ENCODE measurements at places on chromosomes 5 and 9.

- no peak for DNase-seq
Measured at GRCh38 chr5:174312641-174313040, 267.1 kb downstream of the NSG2 start.

DNA sequence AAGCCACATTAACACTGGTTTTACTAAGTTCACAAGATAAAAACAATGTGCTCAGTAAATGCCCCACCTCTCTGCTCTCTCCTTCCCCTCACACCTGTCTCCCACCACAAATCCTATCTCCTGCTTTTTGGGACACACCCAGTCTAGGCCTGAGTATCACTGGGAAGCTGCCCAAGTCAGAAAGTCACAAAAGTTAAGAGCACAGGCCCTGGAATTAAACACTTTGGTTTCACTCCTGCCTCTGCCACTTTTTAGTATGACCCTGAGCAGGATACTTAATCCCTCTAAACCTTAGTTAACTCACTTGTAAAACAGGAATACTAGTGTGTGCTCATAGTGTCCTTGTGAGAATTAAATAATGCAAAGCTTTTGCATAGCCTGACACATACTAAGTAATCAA is 11.3 kb downstream of the C5 start:
- DNase-seq, result no peak

DNA sequence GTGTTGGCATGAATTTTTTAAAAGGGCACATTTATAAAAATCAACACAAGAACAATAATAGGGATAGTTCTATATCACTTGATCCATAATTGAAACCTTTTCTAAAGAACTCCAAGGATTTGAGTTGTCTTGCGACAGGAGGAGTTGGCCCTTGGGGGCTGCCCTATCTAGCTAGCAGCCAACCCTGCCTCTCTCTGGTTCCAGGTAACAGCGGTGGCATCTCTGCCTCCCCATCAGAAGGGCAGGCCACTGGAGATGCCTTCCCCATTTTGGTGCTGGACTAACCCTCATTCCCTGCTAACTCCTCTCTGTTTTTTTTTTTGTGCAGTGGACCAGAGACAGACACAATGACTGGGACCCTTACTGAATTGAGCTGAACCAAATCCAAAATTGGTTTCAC is 393.0 kb downstream of the MED10 start:
- DNase-seq, result no peak

DNA sequence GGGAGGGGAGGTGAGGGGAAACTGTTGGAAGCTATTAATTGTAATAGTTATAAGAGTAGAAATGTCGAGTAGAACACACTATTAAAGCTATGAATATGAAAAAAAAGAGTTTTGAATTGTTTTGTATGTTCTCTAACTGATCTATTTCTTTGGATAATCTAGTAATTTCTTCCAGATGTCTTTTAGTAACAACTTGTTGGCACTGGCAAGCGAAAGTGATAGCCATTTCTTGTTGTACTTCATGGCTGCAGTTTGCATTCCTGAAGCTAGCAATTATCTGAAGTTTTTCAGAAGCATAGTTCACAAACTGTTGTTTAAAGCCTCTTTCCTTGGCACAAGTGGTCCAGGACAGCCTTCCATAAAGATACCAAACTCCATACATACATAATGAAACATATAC is 49.4 kb upstream of the SPATA31C2 start:
- DNase-seq, result no peak

DNA sequence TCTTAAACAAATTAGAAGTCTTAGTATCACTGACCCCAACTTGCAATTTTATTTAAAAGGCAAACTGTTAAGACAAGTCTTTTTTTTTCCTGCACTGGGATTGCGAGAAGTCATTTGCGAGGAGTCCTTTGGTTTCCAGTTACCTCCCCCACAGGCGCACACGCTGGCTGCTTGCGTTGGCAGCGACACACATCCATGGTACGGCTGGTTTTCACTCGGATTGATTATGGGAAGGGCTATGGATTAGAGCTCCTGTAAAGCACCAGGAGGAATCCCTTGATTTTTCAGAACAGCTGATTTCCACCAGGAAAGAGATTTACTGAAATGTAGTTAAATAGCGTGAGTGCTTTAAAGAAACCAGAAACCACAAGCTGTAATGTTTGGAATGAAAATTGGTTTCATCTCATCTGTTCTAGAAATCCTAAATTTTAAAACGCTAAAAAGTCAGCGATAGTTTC is 737 bp downstream of the SLC1A3 start:
- DNase-seq, result no peak

- DNase-seq, result no peak
Measured at GRCh38 chr5:68318955-68319705, 103.6 kb downstream of the PIK3R1 start.

GRCh38 chr5:78903861-78904260 is 81.2 kb downstream of the ARSB start:
- DNase-seq, result no peak

GRCh38 chr5:180328296-180329137 is 24.6 kb downstream of the GFPT2 start:
- DNase-seq, result peak; percentile 80

GRCh38 chr5:34459908-34460307 is 196.2 kb upstream of the RAI14 start:
- no peak for DNase-seq

DNA sequence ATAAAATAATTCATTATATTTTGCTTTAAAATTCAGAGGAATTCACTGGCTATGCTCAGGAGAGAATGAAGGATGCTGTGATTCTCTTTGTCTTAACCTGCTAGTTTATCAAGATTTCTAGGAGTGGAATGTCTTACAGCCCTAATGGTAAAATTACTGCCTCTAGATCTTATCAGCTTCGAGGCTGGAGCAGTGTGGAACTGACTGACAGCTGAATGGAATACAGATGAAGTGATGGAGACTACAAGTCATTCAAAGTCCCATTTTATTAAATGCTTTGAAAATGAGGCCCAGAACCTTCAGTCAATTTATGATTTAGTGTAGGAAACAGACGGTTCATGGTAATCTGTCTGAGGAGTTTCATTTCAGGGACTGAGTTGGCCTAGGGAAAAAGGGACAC is 202.1 kb downstream of the RFX3 start:
- no peak for DNase-seq

DNA sequence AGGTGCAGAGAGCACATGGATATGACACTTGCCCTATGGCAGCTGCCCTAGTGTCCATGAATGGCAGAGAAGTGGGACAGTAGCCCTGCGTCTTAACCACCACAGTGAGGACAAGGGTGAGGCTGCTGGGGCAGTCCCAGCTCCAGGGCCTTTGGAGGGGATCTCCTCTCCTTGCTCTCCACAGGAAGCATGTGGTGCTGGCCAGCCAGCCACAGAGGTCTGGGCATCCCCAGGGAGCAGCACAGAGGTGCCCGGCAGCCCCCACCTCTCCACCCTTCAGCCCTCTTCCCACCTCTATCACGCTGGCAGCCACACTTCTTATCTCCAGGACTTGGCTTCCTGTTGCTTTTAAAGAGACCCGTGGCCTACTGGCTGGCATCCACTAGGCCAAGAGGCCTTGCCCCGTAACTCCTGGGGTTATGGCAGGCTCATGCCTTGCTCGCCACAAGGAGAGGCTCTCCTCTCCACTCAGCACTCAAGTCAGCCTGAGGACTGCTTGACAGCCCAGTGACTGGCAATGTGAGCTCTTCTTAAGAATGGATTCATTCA is 21.9 kb downstream of the CSF2 start:
- DNase-seq, result no peak

All from erythroblast (primary cell).